ENCODE measurements at places on chromosomes 5 and 9. TPM values are rescaled to one million over a fixed set of nuclear protein-coding genes. Genes with fewer than 3 reads are reported as not detected.

The PCDHGB1 gene
- 12.5 TPM for total RNA-seq

DNA sequence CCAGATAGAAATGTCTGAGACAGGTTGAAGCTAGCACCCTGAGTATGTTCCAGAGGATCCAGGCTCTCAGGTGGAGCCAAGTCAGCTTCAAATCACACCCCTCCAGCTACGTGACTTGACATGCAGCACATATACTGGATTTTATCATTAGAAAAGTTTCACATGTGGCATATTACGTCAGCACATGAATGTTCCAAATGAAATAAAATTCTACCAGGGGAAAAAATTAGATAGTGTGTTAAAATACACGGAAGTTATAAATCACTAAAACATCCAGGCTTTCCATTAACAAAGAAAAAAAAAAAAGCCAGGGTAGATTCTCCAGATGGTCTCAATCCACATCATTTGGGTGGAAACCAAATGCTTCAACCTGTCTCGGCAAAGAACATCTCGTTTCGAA lies 251.6 kb downstream of the MPDZ start:
- H3K4me3 ChIP-seq, result no peak overlapping the region
- no peak overlapping the region for H3K27ac ChIP-seq
- no peaks in the 10 kb centered on the region for H3K4me1 ChIP-seq
- H3K36me3 ChIP-seq, result no peaks in the 10 kb centered on the region
- no peaks in the 10 kb centered on the region for H3K27me3 ChIP-seq

DNA sequence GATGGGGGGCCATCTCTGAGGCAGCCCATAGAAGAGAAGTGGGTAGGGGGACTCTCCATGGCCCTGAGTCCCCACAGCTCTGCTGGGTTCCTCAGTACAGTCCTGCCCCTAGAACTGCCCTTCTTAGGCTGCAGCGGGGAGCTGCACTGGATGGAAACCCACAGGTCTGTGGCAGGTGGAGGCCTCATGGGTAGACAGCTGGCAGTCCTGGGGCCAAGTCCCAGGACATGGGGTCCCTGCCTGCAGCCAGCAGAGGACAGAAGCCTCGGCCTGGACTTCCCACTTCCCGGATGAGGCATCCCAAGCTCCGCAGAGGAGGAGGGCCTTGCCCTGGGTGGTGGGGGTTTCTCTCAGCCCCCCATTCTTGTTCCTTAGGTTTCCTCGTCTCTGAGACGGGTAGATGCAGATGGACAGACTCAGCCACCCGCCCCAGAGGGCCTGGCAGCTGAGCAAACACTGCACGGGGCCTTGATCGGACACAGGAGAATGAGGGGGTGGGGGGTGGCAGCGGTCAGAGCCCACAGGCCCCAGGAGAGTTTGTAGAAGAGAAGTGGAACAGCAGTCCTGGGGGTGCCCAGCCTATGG lies 153.8 kb downstream of the C9orf50 start:
- no peaks in the 10 kb centered on the region for H3K36me3 ChIP-seq
- H3K27me3 ChIP-seq, result no peaks in the 10 kb centered on the region
- no peak overlapping the region for H3K4me3 ChIP-seq
- no peak for DNase-seq

DNA sequence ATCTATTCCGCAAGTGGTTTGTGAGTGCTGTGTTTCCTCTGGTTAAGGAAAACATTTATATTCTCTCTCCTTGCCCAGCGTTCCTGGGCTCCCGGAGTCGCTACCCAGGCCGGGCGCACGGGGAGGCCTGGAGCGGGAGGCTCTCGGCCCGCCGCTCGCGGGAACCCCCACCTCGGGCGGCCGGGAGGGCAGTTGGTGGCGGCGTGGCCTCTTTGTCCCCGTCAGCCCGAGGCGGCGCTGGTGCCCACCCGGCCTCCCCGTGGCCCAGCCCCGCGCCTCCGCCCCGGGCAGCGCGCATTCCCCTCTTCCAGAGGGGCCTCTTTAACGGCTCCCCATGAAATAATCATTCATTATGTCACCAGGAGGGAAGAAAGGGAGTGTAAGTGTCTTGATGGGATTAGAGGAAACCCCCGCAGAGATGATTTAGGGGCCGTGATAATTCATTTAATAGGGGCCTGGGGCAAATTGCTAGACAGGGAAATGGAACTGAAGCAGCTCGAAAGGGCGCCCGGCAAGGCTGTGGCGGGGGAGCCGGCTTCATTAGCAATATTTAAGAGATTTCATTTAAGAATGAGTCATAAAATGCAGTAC lies 181.9 kb upstream of the TBCA start:
- no peaks in the 10 kb centered on the region for H3K4me1 ChIP-seq
- no peak for DNase-seq
- no peak overlapping the region for H3K27ac ChIP-seq
- H3K4me3 ChIP-seq, result peak overlapping the region; percentile 41
- no peaks in the 10 kb centered on the region for H3K27me3 ChIP-seq
- no peaks in the 10 kb centered on the region for H3K36me3 ChIP-seq

The PCDHGB6 gene
- total RNA-seq, result 9.9 TPM

GRCh38 chr5:136182618-136183017 lies 10.3 kb downstream of the SMIM32 start:
- no peak for DNase-seq
- no peaks in the 10 kb centered on the region for H3K27me3 ChIP-seq
- H3K36me3 ChIP-seq, result no peaks in the 10 kb centered on the region
- H3K4me3 ChIP-seq, result no peak overlapping the region
- H3K4me1 ChIP-seq, result no peaks in the 10 kb centered on the region

The PDE6A gene
- 4.6 TPM for total RNA-seq

DNA sequence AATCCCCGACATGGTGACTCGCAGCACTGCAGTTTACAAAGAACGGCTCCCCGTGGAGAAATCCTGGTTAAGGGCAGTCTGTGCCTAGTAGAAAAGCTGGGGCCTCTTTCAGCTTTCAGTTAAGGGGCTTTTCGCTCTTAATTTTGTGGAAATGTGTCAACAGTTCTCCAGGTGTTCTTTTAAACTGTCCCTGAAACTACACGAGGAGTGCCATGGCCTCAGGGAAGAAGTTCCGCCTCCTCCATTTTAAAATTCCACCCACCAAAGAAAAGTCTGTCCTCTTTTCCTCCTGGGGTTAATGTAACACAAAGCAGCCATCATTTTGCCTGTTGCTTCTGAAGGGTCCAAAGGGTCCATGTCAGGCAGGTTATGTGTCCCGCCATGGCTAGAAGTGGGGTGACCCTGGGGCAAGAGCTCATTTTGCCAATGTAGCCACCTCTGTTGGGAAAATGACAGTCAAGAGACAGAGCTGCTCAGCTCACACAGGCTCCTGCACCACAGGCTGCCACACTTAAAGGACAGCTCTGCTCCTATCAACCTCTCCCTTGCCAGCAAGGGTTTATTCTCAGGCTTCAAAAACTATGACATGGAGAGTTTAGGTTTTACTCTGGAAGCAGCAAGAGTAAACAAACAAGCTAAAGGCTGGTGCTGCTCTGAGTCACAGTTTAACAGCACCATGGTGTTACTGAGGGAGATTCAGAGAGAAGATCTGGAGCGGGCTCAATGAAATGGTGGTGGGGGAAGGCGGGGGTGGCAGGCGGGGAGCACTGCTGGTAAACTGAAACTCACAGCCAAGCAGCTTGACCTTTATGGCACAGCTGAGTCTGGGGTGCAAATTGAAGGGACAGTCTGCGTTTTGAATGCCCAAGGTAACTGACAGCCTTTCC lies 3.2 kb downstream of the WHRN start:
- no peaks in the 10 kb centered on the region for H3K27me3 ChIP-seq
- no peak for DNase-seq
- no peak overlapping the region for H3K4me3 ChIP-seq
- no peaks in the 10 kb centered on the region for H3K4me1 ChIP-seq

GRCh38 chr5:112063856-112064255 lies 306.9 kb upstream of the NREP start:
- no peaks in the 10 kb centered on the region for H3K36me3 ChIP-seq
- no peaks in the 10 kb centered on the region for H3K27me3 ChIP-seq
- no peaks in the 10 kb centered on the region for H3K4me1 ChIP-seq
- no peak overlapping the region for H3K27ac ChIP-seq

The OLFML2A gene
- total RNA-seq, result 2.6 TPM

DNA sequence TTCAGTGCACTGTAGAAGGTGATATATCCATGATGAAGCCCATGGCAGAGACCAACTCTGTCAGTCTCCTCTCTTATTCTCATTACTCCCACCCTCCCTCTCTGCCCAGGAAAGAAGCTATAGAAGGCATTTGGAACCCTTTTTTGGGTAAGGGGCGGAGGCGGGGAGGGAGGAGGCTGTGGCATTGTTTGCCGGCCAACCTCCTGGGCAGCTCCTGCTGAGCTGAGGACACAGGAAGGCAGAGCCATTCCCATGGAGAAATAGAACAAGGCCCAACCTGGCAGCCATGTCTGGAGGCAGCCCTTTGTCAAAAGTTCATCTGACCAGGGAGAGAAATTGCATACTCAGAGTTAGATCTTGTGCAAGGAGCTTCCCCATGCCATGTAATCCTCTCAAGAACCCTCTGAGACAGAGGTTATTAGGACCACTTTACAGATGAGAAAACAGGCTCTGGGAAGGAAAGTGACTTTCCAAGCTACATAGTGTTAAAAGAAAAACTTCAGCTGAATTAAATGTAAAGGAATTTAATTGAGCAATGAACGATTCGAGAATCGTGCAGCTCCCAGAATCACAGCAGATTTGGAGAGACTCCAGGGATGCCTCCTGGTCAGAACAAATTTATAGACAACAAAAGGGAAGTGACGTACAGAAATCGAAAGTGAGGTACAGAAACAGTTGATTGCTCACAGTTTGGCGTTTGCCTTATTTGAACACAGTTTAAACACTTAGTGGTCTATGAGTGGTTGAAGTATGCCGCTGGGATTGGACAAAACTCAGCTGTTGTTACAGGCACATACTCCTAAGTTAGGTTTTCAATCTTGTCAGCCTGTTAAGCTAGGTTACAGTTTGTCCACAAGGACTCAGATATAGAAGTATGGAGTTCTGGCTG lies 158.6 kb downstream of the MELK start:
- no peaks in the 10 kb centered on the region for H3K27me3 ChIP-seq
- DNase-seq, result no peak
- H3K36me3 ChIP-seq, result no peaks in the 10 kb centered on the region
- no peak overlapping the region for H3K4me3 ChIP-seq

DNA sequence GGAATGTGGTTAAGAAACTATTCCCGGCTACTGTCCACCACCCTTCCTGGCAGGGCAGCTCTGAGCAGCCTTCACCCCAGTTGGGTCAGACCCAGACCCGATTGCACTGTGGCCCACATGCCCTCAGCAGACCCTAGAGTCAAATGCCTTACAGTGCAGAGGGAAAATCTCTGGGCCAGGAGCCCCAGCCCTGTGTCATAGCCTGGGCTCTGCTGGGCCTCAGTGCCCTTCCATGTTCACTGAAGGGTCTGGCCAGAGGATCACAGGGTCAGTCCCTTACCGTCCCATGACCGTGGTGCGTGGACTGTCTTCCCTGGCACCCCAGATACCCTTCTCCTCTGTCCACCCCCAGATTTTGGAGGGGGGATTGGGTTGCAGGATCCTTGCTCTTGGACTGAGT lies 73.5 kb upstream of the COL5A1 start:
- no peaks in the 10 kb centered on the region for H3K4me1 ChIP-seq
- H3K27me3 ChIP-seq, result no peaks in the 10 kb centered on the region
- no peaks in the 10 kb centered on the region for H3K36me3 ChIP-seq
- no peak overlapping the region for H3K27ac ChIP-seq
- peak; percentile 4 for DNase-seq
